Stomach (tissue), 19 donors: ENCODE measurements at places on chromosomes 6 and 20. TPM values are rescaled to one million over a fixed set of nuclear protein-coding genes. Genes with fewer than 3 reads are reported as not detected.
A peak's percentile ranks its signal among the peaks of the same experiment; 100 is the strongest.

HDGFL1 gene
- total RNA-seq, result not detected

CPXM1 gene
- 16.2 TPM for total RNA-seq

ENPP1 gene
- 11.2 TPM for total RNA-seq

ADGRB3 gene
- not detected for total RNA-seq

HLA-B gene
- 1,700 TPM for total RNA-seq

OARD1 gene
- total RNA-seq, result 39.7 TPM

NOX3 gene
- not detected for total RNA-seq

FNDC11 gene
- total RNA-seq, result not detected

C6orf136 gene
- 7.3 TPM for total RNA-seq

EXOC2 gene
- total RNA-seq, result 39.7 TPM

GDAP1L1 gene
- total RNA-seq, result not detected

SUN5 gene
- total RNA-seq, result not detected

CBLN4 gene
- not detected for total RNA-seq

DNA sequence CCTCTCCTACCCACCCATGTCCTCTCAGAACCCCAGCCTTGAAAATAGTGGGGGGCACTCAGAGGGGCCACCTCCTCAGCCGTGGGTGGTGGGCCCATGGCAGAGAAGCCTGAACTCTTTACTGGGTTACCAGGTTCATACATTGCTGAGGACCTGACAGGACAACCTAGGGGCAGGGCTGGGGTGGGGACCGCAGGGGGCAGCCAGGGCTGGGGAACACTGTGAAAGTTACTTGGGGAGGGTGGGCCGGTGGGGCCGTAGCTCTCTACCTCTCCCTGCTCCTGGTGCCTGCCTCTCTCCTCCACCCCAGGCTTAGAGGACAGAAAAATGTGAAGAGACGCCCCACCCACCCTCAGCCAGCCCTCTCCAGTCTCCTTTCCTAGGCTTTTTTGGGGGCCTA, 15.4 kb downstream of the MDFI start:
- no peak for DNase-seq

- peak; percentile 88 for DNase-seq
These were observed 2.5 kb downstream of the MYMX start for GRCh38 chr6:44219053-44219814.

GRCh38 chr6:97100696-97101095, 176.2 kb downstream of the KLHL32 start:
- DNase-seq, result no peak

- DNase-seq, result peak; percentile 85
These were observed 5.1 kb upstream of the BPI start for GRCh38 chr20:38298768-38299288.

- DNase-seq, result no peak
These were observed 100.4 kb downstream of the LY86 start for GRCh38 chr6:6688951-6689350.

GRCh38 chr20:47982574-47983360, 197.5 kb upstream of the SULF2 start:
- no peak for DNase-seq

DNA sequence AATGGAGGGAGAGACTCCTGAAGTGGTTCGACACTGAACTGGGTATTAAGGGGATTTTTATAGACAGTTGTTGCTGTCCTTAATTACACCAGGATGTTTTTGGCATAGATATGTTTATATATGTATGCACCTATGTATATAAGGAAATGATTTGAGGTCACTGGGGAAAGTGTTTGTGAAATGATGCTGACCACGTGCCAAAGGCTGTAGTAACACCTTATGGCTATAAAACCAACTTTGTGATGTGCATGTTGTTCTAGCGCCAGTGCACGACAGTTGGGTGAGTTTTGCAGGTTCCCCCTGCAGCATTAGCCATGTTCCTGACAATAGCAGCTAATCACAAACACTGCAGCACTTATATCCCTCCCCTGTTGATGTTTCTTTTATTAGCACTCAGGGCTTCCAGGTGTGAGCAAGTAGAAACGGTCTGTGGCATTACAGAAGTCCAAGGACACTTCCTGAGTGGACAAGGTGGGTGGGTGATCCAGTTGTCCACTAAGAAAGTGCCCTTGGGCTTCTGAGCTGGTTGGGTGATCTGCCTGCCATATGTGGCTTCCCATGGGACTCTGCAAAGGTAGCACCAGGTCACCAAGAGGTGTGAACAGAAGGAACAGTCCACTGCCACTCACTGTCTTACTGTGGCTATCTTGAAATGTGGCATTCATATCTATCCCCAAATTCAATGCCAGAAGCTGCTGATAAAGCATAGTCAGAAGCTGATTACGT, 63.0 kb upstream of the RBM24 start:
- DNase-seq, result no peak

DNA sequence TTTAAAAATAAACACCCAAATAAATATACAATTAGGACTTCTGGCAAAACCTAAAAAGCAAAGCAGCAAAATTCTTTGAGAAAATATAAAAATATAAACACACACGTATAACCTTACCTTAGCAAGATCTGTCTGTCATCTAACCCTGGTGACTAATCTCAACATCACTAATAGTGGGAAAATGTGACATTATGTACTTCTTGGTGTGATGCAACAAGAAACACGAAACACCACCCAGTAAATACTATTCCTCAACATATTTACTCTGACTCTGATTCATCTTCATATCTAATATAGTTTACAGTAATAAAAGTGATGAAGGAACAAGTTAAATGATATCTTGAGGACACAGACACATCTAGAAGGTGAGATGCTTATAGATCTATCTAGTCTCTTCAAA, 332.6 kb upstream of the MANEA start:
- no peak for DNase-seq

GRCh38 chr6:170132561-170132991, 158.3 kb downstream of the DLL1 start:
- DNase-seq, result no peak

DNA sequence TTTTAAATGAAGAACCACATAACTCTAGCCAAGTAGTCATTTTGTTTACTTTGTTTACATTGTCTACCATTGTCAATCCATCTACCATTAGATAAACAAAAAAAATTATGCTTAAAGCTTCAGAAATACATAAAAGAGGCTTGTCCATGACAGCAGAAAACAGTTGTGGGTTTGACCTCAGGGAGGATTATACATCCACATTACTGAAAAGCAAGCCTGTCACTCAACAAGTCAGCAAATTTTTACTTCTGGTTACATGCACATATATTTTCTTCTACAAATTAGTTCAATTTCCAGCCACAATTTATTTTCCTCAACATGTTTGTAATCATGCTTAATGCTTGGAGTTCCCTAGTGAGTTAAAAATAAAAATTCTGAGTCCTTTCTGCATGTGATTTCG, 713.3 kb downstream of the COL12A1 start:
- DNase-seq, result no peak

DNA sequence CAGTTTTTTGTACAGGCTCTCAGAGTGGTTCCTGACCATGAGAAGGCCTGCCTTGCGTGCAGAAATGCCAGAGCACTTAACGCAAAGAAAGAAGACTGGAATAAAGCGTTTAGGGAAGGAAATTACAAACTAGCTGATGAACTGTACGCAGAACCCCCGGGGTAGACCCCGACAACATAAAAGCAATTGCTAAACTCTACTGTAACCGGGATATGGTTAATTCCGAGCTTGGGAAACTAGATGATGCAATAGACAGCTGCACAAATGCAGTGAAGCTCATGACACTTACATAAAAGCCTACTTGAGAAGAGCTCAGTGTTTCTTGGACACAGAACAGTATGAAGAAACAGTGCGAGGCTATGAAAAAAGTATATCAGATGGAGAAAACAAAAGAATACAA, 35.7 kb downstream of the CITED2 start:
- peak; percentile 41 for DNase-seq

- no peak for DNase-seq
These were observed 228.8 kb downstream of the HACE1 start for GRCh38 chr6:104630955-104631354.

DNA sequence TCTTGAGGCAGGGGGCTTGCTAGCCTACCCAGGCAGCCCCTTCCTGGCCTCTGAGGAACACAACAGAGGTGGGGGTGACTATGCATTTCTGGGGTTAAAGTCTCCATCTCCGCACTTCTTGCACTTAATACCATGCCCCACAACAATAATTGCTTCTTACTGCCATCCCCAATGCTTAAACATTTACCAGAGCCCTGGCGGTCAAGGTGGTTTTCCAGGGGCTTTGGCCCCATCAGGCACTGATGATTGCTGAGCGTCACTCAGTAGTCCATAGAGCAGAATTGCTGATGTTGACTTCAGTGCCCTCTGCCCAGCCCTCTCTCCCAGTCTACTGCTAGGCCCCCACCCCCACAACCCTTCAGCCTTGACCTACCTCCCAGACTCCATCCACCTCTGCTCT, 32.5 kb upstream of the KCNK5 start:
- DNase-seq, result no peak

- DNase-seq, result no peak
These were observed 3.9 kb downstream of the DOK5 start for GRCh38 chr20:54479138-54479906.

- DNase-seq, result no peak
These were observed 25.1 kb downstream of the GPR63 start for GRCh38 chr6:96812077-96812703.

GRCh38 chr6:36688739-36689075, 8.9 kb upstream of the RAB44 start:
- DNase-seq, result no peak

- DNase-seq, result no peak
These were observed 59.0 kb downstream of the CLIC5 start for GRCh38 chr6:45956663-45957062.

DNA sequence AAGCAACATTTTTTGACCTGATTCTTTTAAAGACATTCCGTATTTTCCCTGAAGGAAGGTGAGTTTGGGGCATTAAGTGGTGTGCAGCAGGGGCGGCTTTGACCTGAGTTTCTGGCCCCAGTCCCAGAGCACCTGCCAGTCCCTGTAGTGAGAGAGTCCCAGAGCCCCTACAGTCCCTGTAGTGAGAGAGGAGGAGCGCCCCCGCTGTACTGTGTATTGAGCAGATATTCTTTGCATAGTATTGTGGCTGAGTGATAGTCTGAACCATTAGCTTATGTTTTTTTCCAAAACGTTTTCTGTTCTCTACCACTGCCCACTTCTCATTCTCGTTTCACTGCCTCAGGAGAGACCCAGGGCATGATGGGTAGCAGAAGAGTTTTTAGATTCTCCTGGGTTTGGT, 17.2 kb upstream of the SH3BGRL2 start:
- no peak for DNase-seq

DNA sequence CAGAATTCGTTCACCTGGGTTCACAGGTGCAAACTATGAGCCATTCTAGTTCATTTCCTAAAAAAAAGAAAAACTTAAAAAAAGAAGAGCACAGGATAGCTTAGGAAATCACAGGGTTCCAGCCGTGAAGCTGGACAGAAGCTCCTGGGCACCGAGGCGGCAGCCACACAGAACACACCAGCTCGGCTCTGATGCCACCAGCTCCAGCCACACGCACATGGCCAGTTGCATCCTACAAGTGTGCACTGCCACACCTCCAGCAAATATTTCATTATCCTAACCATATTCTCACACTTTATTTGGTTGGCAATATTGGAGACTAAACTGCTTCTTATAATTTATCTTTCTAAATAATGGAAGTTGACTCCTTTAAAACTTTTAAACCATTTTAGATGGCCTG, 26.2 kb upstream of the AFDN start:
- no peak for DNase-seq
